PC-9 (cell line): ENCODE measurements at places on chromosomes 2 and 18.

GRCh38 chr2:218024871-218025270, 22.1 kb upstream of the TNS1 start:
- no peak overlapping the region for H3K27ac ChIP-seq
- H3K36me3 ChIP-seq: no peaks in the 10 kb centered on the region
- no peak for DNase-seq

DNA sequence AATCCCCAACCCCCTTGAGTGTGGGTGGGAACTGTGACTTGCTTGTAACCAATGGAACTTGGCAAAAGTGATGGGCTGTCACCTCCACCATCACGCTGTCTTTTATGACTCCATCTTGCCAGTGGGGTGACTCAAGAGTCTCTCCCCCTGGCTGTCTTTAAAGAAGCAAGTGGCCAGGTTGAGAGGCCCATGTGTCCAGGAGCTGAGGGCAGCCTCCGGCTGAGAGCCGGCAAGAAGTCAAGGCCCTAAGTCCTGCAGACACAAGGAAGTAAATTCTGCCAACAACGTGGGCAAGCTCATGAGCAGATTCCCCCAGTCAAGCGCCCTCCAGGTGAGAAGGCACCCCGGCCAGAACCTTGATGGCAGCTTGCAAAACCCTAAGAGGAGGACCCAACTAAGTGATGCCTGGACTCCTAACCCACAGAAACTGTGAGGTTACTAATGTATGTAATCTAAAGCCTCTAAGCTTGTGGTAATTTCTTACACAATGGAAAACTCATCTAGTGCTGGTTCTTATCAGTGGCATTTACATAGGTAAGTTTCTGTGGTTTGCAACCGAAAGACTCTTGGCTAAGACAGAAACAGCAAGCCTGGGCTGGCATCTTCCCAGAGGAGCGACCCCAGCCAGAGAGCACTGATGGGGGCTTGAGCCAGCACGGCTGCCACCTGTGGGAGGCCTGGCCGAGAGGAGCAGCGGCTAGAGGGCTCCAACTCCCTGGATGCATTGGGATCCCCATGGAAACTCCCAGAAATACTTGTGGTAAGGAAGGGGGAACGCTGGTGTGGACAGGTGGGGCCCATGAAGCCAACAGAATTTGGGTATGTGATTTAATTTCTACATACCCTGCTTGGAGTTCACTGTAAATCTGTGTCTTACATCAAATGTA, 49.3 kb downstream of the CIB4 start:
- no peak for DNase-seq
- H3K4me3 ChIP-seq: no peak overlapping the region
- no peak overlapping the region for H3K27ac ChIP-seq
- peaks cover 71% of the 10 kb centered on the region for H3K27me3 ChIP-seq
- no peaks in the 10 kb centered on the region for H3K36me3 ChIP-seq

GRCh38 chr18:1914489-1914888, 656.8 kb downstream of the METTL4 start:
- H3K27ac ChIP-seq: no peak overlapping the region
- no peaks in the 10 kb centered on the region for H3K27me3 ChIP-seq
- H3K4me3 ChIP-seq: no peak overlapping the region
- no peaks in the 10 kb centered on the region for H3K36me3 ChIP-seq
- DNase-seq: no peak

DNA sequence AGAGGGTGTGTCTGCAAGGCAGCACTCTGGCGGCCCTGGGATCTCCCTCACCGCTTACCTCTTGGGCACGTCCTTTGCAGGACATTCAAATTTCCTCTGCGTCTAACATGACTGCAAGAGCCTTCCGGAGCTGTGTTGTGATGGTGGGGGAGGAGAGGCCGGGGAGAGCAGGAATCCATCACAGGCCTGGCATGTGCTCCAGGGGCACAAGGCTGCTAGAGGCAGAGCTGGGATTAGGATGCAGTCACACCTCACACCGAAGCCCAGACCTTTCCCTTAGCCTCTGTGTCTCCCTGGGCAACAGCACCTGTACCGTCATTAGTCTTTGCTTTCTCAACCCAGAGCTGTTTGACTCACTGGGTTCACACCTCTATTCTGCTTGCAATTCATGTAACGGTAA, 111.3 kb downstream of the CMPK2 start:
- peaks cover 53% of the 10 kb centered on the region for H3K27me3 ChIP-seq
- H3K27ac ChIP-seq: no peak overlapping the region
- H3K4me3 ChIP-seq: no peak overlapping the region
- no peak for DNase-seq

DNA sequence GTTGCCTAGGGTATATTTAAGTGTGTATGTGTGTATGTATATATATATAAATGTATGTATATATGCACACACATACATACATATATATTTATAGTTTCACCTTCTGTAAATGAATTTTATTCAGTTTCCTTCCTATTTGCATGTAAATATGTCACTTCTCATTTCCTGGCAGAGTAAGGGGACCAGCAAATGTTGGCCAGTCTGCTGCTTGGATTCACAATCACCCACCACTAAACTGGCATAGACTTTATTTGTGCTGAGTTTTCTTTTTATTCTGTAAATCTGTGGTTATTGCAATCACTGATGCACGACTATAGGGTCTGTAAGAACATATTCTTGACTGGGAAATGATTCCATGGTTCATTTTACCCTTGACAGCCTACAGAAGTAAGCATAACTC, 640.4 kb upstream of the FAM98A start:
- DNase-seq: no peak
- H3K4me1 ChIP-seq: no peaks in the 10 kb centered on the region
- H3K4me3 ChIP-seq: no peak overlapping the region
- no peaks in the 10 kb centered on the region for H3K36me3 ChIP-seq
- H3K27me3 ChIP-seq: no peaks in the 10 kb centered on the region

GRCh38 chr2:53353135-53354114, 414.2 kb upstream of the CHAC2 start:
- H3K27ac ChIP-seq: peak overlapping the region; percentile 79
- no peak overlapping the region for H3K4me3 ChIP-seq
- H3K27me3 ChIP-seq: no peaks in the 10 kb centered on the region
- H3K4me1 ChIP-seq: peaks cover 15% of the 10 kb centered on the region
